ENCODE measurements at places on chromosomes 6 and 20. TPM values are rescaled to one million over a fixed set of nuclear protein-coding genes. Genes with fewer than 3 reads are reported as not detected.

DNA sequence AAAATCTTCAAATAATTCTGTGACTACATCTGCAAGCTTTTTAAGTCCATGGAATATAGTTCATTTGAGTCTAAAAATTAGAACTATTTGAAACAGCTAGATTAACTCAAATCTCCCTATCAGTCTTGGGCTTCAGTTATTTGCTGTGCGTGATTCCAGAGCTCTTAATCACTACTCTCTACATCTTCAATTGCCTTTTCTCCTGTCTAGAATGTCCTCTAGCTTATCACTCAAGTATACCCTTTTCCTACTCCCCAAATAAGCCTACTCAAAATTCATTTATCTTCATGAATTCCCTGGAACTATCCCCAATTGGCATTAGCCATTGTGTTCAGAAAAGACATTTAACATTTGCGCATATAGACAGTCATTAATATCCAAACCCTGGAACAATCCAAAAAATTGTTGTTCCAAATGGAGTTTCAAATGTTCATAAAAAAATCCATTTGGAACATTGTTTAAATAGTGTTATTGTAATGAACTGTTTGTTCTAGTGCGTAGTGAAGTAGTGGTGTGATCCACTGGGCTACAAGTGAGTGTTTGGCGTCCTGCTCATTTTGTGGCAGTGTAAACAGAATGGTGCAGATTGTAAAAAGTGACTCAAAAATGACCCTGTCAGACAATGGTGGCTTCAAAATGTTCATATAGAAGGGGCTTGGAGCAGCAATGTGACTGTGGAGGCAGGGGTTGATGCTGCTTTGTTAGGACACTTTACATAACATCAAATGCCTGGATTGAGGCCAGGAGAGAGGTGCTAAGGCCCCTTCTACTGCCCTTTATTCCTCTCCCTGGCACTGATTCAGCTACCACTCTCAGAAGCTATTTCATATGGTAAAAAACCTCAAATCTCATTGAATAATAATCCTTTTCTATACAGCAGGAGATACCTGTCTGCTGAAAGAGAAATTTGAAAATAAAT lies 122.3 kb downstream of the KIF6 start:
- H3K27me3 ChIP-seq, result no peaks in the 10 kb centered on the region
- H3K4me1 ChIP-seq, result no peaks in the 10 kb centered on the region
- H3K27ac ChIP-seq, result peak overlapping the region; percentile 59

GRCh38 chr6:14743474-14744211 lies 502.2 kb upstream of the JARID2 start:
- H3K36me3 ChIP-seq, result no peaks in the 10 kb centered on the region
- no peaks in the 10 kb centered on the region for H3K27me3 ChIP-seq
- H3K4me3 ChIP-seq, result no peak overlapping the region
- DNase-seq, result no peak
- H3K4me1 ChIP-seq, result peaks cover 21% of the 10 kb centered on the region

DNA sequence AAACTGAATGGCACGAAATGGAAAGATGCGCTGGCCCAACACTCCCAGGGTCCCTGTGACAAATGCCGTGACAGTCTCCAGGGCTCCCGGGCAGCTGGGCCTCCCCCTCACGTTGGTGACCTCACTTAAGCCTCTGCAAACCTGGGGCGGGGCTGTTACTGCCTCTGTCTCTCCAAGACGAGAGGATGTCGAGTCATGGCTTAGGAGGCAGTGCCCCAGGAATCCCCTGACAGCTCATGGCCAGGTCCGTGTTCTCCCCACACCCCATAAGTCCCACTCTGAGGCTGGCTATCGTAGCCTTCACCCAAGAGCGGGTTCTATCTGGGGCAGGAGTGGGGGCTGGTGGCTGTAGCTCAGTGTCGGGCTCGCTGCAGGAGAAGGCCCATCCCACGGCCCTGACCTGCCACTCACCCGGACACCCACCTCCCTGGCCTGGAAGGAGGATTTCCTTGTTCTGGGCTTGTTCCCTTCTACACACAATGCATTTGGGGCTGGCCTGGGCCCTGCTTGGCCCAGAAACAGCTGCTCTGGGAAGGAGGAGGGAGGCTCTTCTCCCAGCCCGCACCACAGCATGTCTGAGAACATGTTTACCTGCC lies 5.6 kb upstream of the RPS21 start:
- no peaks in the 10 kb centered on the region for H3K36me3 ChIP-seq
- no peak overlapping the region for H3K4me3 ChIP-seq
- DNase-seq, result no peak
- H3K27ac ChIP-seq, result peak overlapping the region; percentile 76
- H3K4me1 ChIP-seq, result peaks cover 32% of the 10 kb centered on the region

Gene GZF1
- total RNA-seq, result 11.8 TPM

DNA sequence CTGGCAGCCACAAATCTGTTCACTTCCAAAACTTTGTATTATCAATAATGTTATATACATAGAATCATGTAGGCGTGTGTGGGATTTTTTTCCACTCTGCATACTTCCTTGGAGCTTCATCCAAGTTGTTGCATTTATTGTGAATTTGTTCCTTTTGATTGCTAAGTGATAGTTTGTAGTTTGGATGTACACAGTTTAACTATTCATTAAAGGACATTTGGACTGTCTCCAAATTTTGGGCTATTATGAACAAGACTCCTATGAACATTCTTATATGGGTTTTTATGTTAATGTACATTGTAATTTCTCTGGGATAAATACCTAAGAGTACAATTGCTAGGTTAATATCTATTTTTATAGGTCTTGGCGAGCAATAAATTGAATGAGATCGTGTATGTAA lies 36.2 kb upstream of the GCNT2 start:
- H3K27me3 ChIP-seq, result no peaks in the 10 kb centered on the region
- no peak for DNase-seq
- no peaks in the 10 kb centered on the region for H3K36me3 ChIP-seq
- no peak overlapping the region for H3K27ac ChIP-seq
- no peaks in the 10 kb centered on the region for H3K4me1 ChIP-seq

Gene TNFRSF21
- total RNA-seq, result 43.4 TPM
